ENCODE measurements at places on chromosomes 13 and 19.
A peak's percentile ranks its signal among the peaks of the same experiment; 100 is the strongest.

DNA sequence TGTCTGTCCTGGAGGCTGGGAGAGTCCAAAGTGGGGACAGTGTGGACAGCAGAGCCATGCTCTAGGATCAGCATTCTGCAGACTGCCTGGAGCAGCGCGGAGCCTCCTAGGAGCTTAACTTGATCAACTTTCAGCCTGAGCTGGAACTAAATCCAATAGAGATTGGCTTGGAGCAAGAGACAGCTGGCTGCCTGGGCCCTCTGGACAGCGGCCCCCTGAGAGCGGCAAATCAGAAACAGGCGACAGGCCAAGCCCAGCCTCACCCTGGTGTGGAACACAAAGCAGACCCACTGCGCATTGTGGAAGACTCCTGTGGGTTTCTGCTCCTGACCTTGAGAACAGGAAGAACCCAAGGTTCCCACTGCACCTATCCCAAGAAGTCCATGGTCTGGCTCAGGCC, 462.2 kb downstream of the TSHZ3 start:
- no peak for DNase-seq

- peak; percentile 6 for DNase-seq
These were observed 425.7 kb downstream of the KLF12 start for GRCh38 chr13:73708393-73708985.

DNA sequence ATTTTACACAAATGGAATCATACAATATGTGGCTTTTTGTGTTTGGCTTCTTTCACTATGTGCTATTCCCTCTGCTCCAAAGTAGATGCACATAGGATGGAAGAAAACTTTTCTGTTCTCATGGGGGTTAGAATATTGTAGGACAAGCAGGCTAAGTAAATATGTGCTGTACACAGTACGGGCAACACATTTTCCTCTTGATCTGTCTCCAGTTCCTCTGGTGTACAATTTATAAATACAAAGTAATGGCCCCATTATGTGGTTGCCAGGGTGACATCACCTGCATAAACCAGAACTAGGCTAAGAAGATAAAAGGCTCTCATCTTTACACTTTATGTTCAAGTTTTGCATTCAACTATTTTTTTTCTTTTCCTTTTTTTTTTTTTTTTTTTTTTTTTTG, 41.0 kb upstream of the SOX21 start:
- no peak for DNase-seq

- no peak for DNase-seq
These were observed 394.7 kb upstream of the KLHL1 start for GRCh38 chr13:70502944-70503343.

DNA sequence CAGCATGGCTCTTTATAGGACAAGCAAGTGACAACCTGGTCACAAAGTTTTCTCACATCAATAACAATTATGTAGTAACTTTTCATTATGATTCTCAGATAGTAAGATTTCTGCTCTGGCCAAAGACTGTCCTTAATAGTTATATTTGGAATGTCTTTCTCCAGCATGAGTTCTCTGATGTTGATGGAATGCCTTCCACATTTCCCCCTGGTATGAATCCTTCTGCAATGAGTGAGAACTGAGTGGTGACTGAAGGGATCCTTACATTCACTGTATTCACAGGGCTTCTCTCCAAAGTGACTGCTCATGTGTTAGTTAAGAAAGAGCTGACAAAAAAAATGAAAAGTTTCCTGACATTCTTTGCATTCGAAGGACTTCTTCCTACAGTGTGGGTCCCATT, 13.2 kb downstream of the ZNF550 start:
- DNase-seq = no peak

DNA sequence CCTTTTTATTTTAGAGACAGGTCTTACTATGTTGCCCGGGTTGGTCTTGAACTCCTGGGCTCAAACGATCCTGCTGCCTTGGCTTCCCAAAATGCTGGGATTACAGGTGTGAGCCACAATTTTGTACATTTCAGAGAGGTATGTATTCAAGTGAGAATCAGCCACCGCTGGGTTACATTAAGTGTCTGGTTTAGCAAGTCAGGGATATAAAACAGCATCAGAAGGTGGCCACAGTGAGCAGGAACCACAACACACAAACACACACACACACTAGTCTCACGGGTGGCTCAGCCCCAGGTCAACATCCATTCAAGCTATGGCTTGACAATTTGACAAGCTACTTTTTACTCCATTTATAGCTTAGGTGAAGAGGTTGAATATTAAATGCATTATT, 20.2 kb downstream of the KLK5 start:
- no peak for DNase-seq

DNA sequence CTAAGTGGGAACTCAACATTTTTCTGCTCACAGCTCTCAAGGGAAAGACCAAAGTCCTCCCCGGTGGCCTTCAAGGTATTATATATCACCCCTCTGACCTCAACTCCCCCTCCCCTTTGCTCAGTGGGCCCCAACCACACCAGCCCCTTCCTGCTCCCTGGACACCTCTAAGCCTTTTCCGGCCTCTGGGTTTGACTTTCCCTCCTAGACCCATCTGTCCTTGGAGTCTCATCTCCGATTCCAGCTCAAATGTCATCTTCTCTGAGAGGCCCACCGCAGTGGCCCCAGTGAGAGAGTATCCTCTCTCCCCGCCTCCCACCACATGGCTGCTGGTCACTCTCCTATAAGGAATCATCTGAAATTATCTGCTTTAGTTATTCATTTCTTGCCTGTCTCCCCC, 941 bp upstream of the UHRF1 start:
- no peak for DNase-seq

DNA sequence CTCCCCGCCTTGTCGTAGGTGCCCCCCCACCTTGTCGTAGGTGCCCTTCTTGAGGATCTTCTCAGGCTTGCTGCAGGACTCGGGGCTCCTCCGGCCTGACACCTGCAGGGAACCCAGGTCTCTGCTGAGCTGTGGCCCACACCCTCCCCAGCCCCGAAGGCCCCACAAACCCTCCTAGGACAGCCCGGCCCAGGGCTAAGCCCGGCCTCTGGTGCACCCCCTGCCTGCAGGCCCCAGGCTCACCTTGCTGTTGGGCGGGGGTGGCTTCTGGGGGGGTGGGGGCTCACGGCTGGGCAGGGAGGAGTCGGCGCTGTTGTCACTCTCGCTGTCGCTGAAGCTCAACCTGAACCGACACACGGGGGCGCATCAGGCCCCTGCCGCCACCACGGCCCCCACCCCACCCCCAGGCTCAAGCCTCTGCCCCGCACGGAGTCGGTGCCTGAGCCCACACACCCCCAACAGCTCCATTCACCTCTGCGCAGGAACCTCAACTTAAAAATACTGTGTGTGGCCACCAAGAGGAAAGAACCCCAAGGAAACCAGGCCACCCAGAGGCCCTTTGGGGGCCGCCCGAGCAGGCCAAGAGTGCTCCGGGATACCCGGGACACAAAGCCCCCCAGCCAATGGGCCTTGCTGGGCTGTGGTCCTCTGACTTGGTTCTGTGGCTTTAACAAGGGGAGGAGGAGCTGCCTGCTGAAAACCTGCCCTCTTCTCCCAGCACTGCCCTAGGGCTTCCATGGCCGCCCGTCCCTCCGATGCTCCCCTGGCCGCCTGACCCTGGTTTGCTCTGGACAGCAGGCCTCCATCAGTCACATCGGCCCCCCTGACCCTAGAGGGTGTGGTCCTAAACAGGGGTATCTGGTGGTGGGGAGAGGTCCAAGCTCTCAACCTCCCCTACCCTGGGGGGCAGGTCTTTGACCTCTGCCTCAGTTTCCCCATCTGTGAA, 65.8 kb downstream of the MLLT1 start:
- no peak for DNase-seq

GRCh38 chr13:40408602-40409001, 257.8 kb downstream of the FOXO1 start:
- no peak for DNase-seq

- no peak for DNase-seq
These were observed 5.0 kb upstream of the BICRA start for GRCh38 chr19:47603706-47604565.

DNA sequence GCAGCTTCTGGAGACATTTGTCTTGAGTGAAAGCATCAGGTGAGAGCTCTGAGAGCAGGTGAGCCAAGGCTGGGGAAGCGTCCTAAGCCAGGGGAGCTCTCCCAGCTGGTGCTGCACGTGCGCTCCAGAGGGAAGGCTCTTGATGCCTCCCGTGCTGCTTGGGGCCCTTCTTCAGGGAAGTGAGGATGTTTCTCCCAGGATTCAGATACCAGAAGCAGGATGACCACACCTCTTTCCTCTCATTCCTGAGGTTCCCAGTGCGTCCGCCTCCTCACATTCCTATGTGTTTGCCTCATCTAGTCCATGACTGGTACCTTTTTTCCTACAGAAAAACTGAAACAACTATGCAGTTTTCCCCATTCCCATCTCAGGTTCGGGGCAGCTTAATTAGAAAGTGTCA, 231.0 kb upstream of the IRS2 start:
- DNase-seq = no peak

Data from activated CD4-positive, alpha-beta T cell treated with anti-CD3 and anti-CD28 coated beads for 24 hours (primary cell).